ENCODE measurements at places on chromosomes 12 and 14.

GRCh38 chr14:50736932-50737419 is 68.9 kb upstream of the SAV1 start:
- DNase-seq: no peak

DNA sequence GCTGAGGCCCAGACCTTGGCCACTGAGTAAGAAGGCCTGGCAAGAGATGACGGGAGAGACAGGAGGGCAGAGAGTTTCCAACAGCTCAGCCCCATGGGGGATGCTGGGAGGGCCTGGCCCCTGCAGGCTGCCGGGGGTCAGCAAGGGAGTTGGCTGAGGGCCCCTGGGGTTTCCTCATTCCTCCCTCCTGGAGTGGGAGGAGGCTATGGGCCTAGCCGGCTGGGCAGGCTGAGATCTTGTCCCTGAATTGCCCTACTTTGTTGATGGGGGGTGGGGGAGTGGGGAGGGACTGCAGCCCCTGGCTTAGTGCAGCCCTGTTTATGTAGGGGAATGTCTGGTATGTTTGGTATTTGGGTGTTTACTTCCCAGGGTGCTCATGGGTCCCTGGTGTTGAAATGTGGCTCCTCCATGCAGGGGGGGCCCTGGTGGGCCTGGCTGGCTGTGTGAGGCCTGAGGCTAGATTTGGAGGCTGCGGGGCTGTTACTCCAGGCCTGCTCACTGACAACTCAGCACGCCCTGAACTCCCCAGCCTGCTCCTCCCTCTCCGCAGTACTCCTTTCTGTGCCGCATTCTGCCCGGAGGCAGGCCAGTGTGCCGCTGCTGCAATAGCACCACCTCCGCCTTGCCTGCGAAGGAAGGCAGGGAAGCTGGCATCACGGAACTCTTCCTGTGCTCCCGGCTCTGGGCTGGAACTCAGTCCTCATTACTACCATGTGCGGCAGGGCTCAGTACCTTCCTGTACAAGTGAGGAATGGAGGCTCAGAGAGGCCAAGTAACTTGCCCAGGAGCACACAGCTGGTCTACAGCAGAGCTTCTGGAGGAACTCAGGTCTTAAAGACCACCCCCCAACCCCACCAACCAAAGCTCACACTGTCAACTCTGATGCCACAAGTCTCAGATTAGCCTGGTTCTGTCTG is 25.3 kb downstream of the JDP2 start:
- no peak for DNase-seq

DNA sequence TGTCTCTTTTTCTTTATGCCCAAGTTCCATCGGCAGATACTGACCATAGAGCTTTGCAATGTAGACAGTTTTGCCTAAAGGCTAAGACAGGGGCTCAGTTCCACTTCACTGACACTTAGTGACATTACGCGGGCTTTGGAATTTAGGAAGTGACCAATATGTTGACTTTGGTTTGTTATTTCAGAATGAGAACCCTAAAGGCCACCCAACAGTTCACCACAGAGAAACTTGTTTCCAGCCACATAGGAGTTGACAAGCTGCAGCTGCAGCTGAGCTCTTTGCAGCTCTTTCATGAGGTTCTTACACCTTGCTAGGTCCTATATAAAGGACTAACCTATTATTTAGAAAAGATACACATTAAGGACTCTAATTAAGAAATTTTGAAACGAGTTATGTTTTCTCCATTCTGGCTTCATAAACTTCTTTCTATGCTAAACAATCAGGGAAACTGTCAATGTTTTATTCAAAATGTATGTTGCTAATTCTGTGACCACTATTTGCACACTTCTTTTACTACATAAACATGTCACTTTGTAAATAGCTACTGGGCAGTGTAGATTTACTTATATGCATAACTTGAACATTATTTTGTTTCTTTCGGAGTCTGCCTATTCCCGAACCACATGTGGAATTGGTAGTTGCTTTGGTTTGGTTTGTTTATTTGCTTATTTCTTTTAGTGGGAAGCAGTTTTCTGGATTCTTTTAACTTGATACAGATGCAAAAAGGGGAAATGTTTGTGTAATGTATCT is 18.5 kb upstream of the KLRD1 start:
- DNase-seq: no peak

DNA sequence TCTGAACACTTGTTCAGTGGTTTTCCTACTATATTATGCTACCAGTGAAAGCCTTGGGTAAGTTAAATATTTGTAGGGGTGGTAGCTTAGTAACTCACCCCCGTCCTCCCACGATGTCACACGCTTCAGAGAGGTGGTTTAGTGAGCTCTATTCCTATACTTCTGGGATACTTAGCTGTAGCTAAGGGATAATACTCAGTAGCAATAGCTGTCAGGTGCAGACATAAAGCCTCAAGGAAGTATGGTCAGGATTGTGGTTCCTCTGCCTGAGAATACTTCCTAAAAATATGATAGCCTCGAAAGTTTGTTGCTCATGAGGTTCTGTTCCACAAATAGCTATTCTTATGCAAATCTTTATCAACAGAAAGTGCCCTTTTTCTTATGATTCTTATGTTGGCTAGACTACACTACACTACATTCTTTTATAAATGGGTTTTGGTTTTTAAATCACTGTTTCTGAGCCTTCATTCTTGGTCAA is 11.9 kb downstream of the DLST start:
- no peak for DNase-seq

DNA sequence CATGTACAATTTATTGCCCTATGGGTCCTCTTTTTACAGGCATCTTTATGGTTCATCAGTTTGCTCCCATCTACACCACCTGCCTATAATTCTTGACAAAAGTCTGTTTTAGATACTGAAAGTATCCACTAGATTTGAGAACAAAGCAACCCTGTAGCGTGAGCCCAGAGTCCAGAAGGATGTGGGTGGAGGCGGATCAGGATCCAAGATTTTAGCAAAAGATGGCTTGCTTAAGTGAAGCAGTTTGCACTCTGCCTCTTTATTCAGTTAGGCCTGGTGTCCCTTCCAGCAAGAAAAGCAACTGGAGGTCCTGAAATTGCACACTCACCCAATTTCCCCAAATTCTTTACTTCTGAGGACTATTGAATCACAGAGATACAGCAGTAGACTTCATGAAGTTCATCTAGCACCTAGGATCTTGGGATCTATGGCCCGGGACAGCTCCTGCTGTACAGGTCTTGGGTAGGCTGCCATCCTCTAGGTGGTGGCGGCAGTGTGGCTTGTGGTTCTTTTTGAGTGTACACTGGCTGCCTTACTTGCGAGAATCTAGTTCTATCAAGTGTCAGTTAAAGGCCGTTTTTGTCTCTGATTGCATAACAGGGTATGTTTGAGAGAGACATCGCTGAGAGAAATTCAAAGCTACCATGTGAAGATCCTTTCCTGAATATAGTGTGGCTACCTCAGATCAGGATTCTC is 873.2 kb downstream of the NRXN3 start:
- DNase-seq: no peak

DNA sequence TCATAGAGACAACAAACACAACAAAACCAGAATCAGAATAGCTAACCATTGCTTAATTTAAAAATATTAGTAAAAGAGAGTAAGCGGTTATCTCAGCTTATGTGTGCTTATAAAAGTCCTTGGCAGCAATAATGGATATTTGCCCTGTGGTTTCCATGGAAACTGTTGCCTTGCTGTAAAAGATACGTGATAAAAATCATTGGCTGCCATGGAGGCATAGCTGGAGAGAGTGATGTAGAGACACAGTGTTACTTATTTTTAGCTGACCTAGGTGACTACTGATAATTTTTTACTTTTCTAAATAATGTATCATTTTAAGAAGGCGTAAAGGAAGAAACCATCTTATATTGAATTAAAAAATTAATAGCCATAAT is 92.9 kb downstream of the ERC1 start:
- peak; percentile 67 for DNase-seq

GRCh38 chr14:68878908-68879307 is 86.0 kb upstream of the ZFP36L1 start:
- no peak for DNase-seq

DNA sequence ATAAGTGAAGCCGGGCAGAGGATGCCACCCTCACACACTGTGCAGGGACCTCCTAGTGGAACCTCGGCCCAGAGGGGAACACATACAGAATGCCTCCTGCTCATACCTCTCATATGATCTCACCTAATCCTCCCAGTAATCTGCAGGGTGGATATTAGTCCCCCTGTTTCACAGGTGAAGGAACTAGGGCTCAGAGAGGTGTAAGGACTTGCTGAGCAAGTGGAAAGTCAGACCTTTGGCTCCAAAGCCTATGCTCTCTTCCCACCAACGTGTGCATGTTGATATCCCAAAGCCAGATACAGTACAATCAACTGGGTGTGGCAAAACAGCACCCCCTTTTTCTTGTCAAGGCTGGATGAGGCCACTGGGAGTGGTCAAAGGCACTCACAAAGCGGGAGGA is 4.2 kb downstream of the MYH6 start:
- no peak for DNase-seq

Data from NCI-H1417 (cell line).